Stomach (tissue), 19 donors: ENCODE measurements at places on chromosomes 12 and 14. TPM values are rescaled to one million over a fixed set of nuclear protein-coding genes. Genes with fewer than 3 reads are reported as not detected.
A peak's percentile ranks its signal among the peaks of the same experiment; 100 is the strongest.

GRCh38 chr14:100900837-100901390, 2.6 kb downstream of the RTL1 start:
- peak; percentile 74 for DNase-seq

DNA sequence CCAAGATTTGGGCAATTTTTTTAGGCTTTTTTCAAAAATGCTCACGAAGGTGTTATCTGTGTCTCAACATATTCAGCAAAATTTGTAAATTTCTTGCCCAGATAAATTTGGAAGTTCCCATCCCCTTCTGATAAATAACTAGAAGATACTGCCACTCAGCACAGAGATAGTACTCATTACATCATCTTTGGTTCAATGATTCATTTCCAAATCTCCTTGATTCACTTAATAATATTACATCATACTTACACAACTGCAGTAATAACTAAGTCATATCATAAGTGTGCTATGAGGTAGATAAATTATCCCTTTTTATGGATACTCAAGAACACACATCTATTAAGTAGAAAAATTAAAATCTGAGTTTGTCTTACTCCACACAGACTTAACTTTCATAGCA, 89.4 kb downstream of the RPAP3 start:
- no peak for DNase-seq

- DNase-seq = no peak
Observed at GRCh38 chr12:57027011-57027804, 10.9 kb upstream of the TAC3 start.

- DNase-seq = no peak
Observed at GRCh38 chr12:124423761-124424515, 129.0 kb downstream of the RFLNA start.

DNA sequence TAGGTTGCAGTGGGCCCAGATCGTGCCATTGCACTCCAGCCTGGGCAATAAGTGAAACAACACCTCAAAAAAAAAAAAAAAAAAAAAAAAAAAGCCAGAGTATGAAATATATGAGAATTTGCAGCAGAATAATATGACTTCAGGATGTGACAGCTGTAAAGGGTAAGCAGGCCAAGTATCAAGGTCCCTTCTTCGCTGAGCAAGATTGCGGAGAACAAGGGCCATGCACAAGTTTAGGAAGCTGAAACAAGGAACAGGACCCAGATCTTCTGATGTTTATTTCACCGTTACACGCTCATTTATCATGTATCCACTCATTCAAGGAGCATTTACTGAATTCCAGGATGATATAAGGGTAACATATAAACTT, 659 bp upstream of the FOXJ2 start:
- peak; percentile 19 for DNase-seq

- DNase-seq = peak; percentile 80
Observed at GRCh38 chr14:104827177-104828055, 26.5 kb downstream of the ZBTB42 start.

- peak; percentile 69 for DNase-seq
Observed at GRCh38 chr14:69038455-69039287, 59.6 kb upstream of the ACTN1 start.

DNA sequence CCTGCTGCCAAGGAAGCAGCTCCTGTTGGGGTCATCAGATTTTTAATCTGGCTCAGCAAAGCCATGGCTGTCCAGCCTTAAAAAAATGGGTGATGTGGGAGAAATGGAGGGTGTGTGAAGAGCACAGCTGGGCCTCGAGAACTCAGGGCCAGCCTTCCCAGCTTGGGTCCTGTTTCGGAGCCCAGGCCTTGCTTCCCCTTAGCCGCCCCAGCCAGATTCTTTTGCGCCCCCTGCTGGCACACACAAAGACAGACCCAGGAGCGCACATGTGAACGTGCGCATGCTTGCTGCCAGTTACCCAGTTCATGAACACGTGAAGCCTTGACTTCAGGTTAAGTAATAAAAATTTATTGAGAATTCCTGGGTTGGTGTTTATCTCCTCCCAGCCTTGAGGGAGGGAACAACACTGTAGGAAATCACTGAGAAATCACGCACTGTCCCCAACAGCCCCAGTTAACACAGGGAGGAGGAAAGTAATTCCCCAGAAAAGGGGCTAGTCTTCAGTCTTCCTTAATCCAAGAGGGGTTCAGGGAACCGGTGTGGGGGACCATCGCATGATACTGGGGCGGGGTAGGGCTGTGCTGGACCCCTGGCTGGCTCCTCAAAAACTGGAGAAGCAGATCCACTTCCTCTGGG, 5.3 kb downstream of the PHB2 start:
- DNase-seq = peak; percentile 91

The PLEK2 gene
- total RNA-seq = 6.5 TPM

The STYK1 gene
- total RNA-seq = 9.8 TPM

The SYCP3 gene
- total RNA-seq = not detected

The BCL2L14 gene
- 16.7 TPM for total RNA-seq
